ENCODE measurements at places on chromosomes 16 and 17. TPM values are rescaled to one million over a fixed set of nuclear protein-coding genes. Genes with fewer than 3 reads are reported as not detected.

- no peaks in the 10 kb centered on the region for H3K27me3 ChIP-seq
- H3K4me1 ChIP-seq = peaks cover 19% of the 10 kb centered on the region
- DNase-seq = no peak
- H3K27ac ChIP-seq = no peak overlapping the region
- no peaks in the 10 kb centered on the region for H3K36me3 ChIP-seq
These were observed 1.5 kb downstream of the CDK12 start for GRCh38 chr17:39462631-39463375.

The PGP gene
- 23.4 TPM for total RNA-seq

- H3K36me3 ChIP-seq = no peaks in the 10 kb centered on the region
- DNase-seq = no peak
- no peaks in the 10 kb centered on the region for H3K4me1 ChIP-seq
These were observed 191.9 kb downstream of the MSI2 start for GRCh38 chr17:57447990-57448758.

The KRT12 gene
- not detected for total RNA-seq

The GPR179 gene
- 0.57 TPM for total RNA-seq

DNA sequence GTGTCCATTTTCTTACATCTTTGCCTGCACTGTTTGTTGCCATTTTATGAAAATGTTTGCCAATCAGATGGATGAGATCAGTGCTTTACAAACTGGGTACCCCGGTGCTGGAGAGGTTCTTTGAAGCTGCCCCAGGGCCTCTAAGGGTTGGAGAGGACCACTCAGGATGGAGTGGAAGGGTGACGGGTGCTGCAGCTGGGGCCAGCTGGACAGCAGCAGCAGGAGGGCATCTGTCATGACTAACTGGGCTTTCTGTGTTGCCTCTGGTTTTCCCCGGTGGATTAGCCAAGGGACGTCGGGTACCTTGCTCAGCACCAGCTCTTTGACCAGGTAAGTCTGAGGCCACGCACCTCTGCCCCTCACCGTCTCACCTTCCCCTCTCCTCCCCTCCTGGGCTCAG, 12.3 kb downstream of the KDM8 start:
- no peak for DNase-seq
- H3K27ac ChIP-seq = no peak overlapping the region
- H3K27me3 ChIP-seq = no peaks in the 10 kb centered on the region
- no peak overlapping the region for H3K4me3 ChIP-seq

DNA sequence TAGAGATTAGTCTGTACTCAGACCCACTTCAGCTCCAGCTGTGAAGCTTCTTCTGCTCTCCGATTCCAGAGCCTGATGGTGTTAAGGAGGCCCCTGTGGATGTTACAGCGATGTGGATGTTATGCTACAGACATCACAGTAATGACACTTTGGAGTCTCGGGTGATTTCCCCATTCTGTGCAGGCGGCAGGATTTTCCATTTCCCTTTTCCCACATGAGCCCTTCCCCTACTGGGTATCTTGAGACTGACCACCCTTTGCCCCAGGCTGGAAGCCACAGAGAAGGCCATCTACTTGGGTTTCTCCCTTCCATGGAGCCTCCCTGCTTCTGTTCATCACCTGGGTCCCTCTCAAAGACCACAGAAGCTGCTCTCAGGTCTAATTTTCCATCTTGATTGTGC, 78.3 kb downstream of the KCNJ12 start:
- H3K27ac ChIP-seq = no peak overlapping the region
- H3K4me3 ChIP-seq = no peak overlapping the region
- DNase-seq = no peak
- peaks cover under 1% of the 10 kb centered on the region for H3K27me3 ChIP-seq

GRCh38 chr16:15542261-15542660, 100.7 kb downstream of the MARF1 start:
- H3K4me3 ChIP-seq = no peak overlapping the region
- DNase-seq = no peak
- no peaks in the 10 kb centered on the region for H3K4me1 ChIP-seq
- no peaks in the 10 kb centered on the region for H3K36me3 ChIP-seq

The CCL2 gene
- total RNA-seq = not detected

DNA sequence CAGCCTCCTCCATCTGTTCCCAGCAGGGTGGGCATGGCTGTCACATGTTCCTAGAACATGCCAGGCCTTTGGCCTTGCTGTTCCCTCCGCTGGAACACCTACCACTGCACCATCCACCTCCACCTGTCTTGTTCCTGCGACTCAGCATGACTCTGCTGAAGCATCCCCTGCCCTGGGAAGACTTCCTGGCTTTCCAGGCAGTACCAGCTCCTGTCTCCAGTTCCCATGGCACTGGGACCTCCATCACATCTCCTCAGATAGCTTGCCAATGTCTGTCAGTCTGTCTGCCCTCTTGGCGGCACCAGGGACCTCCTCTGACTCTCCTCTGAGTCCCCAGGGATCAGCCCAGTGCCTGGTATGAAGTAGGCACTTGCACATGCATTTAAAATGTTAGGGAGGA, 15.7 kb downstream of the PDP2 start:
- no peaks in the 10 kb centered on the region for H3K27me3 ChIP-seq
- H3K4me1 ChIP-seq = peaks cover 33% of the 10 kb centered on the region
- H3K36me3 ChIP-seq = no peaks in the 10 kb centered on the region
- no peak for DNase-seq
- H3K27ac ChIP-seq = no peak overlapping the region

The KRTAP4-1 gene
- not detected for total RNA-seq

DNA sequence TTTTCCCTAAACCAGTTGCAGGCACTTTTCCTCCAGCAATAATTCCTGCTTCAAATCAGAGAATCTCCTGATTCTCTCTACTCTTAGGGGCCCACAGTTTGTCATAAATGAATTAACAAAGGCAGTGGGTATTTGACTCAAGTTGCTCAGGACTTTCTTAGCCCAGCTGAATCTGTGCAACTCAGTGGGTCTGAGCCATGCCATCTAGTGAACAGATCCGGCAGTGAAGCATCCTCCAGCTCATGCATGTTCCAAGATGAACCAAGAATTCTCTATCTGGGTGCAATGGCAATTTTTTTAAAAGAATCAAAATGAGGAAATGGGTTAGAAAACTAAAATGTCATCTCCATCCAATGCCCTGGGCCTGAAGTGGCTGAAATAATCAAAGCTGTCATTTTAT, 575.2 kb upstream of the CDH11 start:
- H3K27ac ChIP-seq = no peak overlapping the region
- no peaks in the 10 kb centered on the region for H3K36me3 ChIP-seq
- no peak for DNase-seq
- H3K27me3 ChIP-seq = peaks cover 23% of the 10 kb centered on the region

The ANKRD40 gene
- total RNA-seq = 33.5 TPM

DNA sequence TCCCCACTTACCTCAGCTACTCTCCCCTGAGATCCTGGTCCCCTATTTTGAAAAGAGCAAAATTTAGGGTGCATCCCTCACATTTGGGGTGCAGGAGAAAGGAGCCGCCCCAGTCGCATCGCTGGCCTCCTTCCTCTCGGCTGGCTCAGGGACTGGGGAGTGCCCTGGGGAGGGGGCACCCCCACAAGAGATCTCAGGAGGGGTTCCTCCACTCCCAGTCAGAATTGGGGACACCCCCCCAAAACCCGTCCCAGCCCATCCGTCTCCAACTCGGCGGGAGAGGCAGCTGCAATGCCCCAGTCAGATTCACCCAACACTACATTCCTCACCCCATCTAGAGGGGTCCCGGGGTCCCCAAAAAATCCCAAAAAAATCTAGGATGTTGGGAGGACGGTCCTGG, 3.5 kb upstream of the BCL6B start:
- H3K4me3 ChIP-seq = peak overlapping the region; percentile 49
- no peaks in the 10 kb centered on the region for H3K27me3 ChIP-seq
- H3K27ac ChIP-seq = no peak overlapping the region
- no peaks in the 10 kb centered on the region for H3K36me3 ChIP-seq

- H3K4me3 ChIP-seq = no peak overlapping the region
- no peak for DNase-seq
- H3K36me3 ChIP-seq = peaks cover 4% of the 10 kb centered on the region
- peaks cover 13% of the 10 kb centered on the region for H3K4me1 ChIP-seq
- no peak overlapping the region for H3K27ac ChIP-seq
These were observed 45.8 kb downstream of the LCMT1 start for GRCh38 chr16:25157271-25157875.

The GCGR gene
- not detected for total RNA-seq

DNA sequence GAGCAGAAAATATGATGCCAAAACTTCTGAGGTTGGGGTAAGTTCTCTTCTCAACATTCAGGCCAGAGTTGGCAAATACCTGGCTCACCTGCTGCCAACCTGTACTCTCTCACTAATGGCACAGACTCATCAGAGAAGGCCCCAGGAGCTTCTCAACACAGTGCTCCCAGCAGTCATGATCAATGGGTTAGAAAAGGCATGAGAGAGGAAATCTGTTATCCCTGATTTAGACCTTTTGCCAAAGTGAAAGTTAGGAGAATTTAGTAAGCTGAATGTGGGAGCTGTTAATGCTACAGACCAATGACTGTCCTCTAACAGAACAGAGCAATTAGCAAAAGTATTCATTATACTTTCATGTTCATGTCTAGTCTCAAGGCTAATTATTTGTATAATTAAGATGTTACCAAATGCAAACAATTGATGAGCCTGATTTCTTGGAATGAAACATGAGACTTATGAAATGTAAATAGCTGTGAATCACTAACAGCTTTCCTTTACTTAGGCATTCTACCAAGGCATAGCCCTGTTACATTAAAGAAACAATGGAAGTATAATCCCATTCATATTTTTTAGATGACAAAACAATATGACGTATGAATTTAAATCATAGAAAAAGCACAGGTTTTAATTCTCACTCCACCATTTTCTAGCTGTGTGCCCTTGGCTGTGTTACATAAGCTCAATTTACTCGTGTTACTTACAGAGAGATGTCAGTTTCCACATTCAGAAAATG, 68.7 kb upstream of the MARCHF10 start:
- no peaks in the 10 kb centered on the region for H3K36me3 ChIP-seq
- DNase-seq = no peak

The TSR1 gene
- total RNA-seq = 42.5 TPM

The CDK5RAP3 gene
- 195 TPM for total RNA-seq

GRCh38 chr16:30533146-30533522, 1.5 kb downstream of the ZNF747 start:
- H3K4me3 ChIP-seq = peak overlapping the region; percentile 73
- DNase-seq = no peak
- 0 out of 2 replicates have a peak, but pooled peaks cover 13% of the 10 kb centered on the region for H3K36me3 ChIP-seq
- no peak overlapping the region for H3K27ac ChIP-seq

The ENPP7 gene
- not detected for total RNA-seq

GRCh38 chr16:20734056-20734455, 7.6 kb downstream of the THUMPD1 start:
- H3K4me3 ChIP-seq = no peak overlapping the region
- no peak for DNase-seq
- H3K4me1 ChIP-seq = no peaks in the 10 kb centered on the region
- H3K27me3 ChIP-seq = no peaks in the 10 kb centered on the region
- H3K27ac ChIP-seq = no peak overlapping the region

GRCh38 chr16:88337021-88337420, 45.7 kb upstream of the ZNF469 start:
- no peaks in the 10 kb centered on the region for H3K27me3 ChIP-seq
- H3K4me1 ChIP-seq = peaks cover 27% of the 10 kb centered on the region
- no peak overlapping the region for H3K4me3 ChIP-seq
- DNase-seq = no peak

GRCh38 chr17:13311306-13311705, 290.4 kb downstream of the HS3ST3A1 start:
- no peaks in the 10 kb centered on the region for H3K27me3 ChIP-seq
- no peaks in the 10 kb centered on the region for H3K4me1 ChIP-seq
- no peak for DNase-seq
- H3K4me3 ChIP-seq = no peak overlapping the region
- H3K27ac ChIP-seq = no peak overlapping the region

- no peaks in the 10 kb centered on the region for H3K4me1 ChIP-seq
- no peaks in the 10 kb centered on the region for H3K36me3 ChIP-seq
- no peak overlapping the region for H3K27ac ChIP-seq
- DNase-seq = no peak
- no peak overlapping the region for H3K4me3 ChIP-seq
These were observed 17.1 kb downstream of the C16orf82 start for GRCh38 chr16:27083861-27084261.

GRCh38 chr16:26605626-26606271, 461.0 kb upstream of the C16orf82 start:
- H3K4me3 ChIP-seq = no peak overlapping the region
- no peaks in the 10 kb centered on the region for H3K36me3 ChIP-seq
- DNase-seq = no peak
- H3K27me3 ChIP-seq = peaks cover 32% of the 10 kb centered on the region
- H3K4me1 ChIP-seq = no peaks in the 10 kb centered on the region

The TEKT1 gene
- total RNA-seq = 0.50 TPM

GRCh38 chr17:39894681-39895376, 23.6 kb downstream of the GSDMB start:
- H3K36me3 ChIP-seq = no peaks in the 10 kb centered on the region
- H3K4me1 ChIP-seq = peaks cover 16% of the 10 kb centered on the region
- H3K4me3 ChIP-seq = no peak overlapping the region
- DNase-seq = no peak

The CCL13 gene
- total RNA-seq = not detected

The TNFRSF17 gene
- total RNA-seq = not detected

The MAF gene
- total RNA-seq = not detected

GRCh38 chr16:19166500-19166899, 1.5 kb upstream of the SYT17 start:
- H3K4me3 ChIP-seq = no peak overlapping the region
- DNase-seq = peak; percentile 66
- peaks cover 33% of the 10 kb centered on the region for H3K4me1 ChIP-seq
- no peak overlapping the region for H3K27ac ChIP-seq
- H3K36me3 ChIP-seq = no peaks in the 10 kb centered on the region
- H3K27me3 ChIP-seq = no peaks in the 10 kb centered on the region

- peak overlapping the region; percentile 98 for H3K27ac ChIP-seq
- no peaks in the 10 kb centered on the region for H3K27me3 ChIP-seq
- peak; percentile 89 for DNase-seq
- H3K4me3 ChIP-seq = peak overlapping the region; percentile 91
- H3K36me3 ChIP-seq = no peaks in the 10 kb centered on the region
These were observed 468 bp downstream of the IL4R start for GRCh38 chr16:27314161-27314723.

GRCh38 chr16:30853758-30854157, 40.1 kb downstream of the BCL7C start:
- H3K4me3 ChIP-seq = no peak overlapping the region
- H3K4me1 ChIP-seq = peaks cover 46% of the 10 kb centered on the region
- peak; percentile 95 for DNase-seq
- H3K27ac ChIP-seq = no peak overlapping the region
- no peaks in the 10 kb centered on the region for H3K36me3 ChIP-seq

The RHBDL3 gene
- total RNA-seq = 0.25 TPM

DNA sequence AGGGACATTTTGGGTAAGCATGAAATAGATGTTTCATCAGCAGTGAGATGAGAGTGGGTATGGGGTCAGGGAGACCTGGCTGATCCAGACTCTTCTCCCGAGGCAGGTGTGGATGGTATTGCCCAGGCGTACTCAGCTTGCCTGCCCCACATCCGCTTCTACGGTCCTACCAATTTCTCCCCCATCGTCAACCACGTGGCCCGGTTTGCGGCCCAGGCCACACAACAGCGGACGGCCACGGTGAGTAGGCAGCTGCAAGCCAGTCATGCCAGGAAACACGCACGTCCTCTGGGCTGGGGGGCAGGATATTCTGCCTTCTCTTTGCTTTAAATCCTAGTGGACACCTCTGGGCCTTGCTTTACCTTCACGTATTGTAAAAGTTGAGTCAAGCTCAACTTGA, 44.7 kb downstream of the CPNE2 start:
- peaks cover 9% of the 10 kb centered on the region for H3K4me1 ChIP-seq
- H3K27ac ChIP-seq = no peak overlapping the region
- no peak overlapping the region for H3K4me3 ChIP-seq
- DNase-seq = no peak
- no peaks in the 10 kb centered on the region for H3K27me3 ChIP-seq

GRCh38 chr16:87593710-87594258, 8.5 kb upstream of the JPH3 start:
- no peak for DNase-seq
- H3K36me3 ChIP-seq = no peaks in the 10 kb centered on the region
- H3K27ac ChIP-seq = no peak overlapping the region
- no peaks in the 10 kb centered on the region for H3K4me1 ChIP-seq
- no peak overlapping the region for H3K4me3 ChIP-seq
- peaks cover 95% of the 10 kb centered on the region for H3K27me3 ChIP-seq

Data from PC-9 (cell line).